Naive thymus-derived CD4-positive, alpha-beta T cell (primary cell): ENCODE measurements at places on chromosomes 7 and 10. TPM values are rescaled to one million over a fixed set of nuclear protein-coding genes. Genes with fewer than 3 reads are reported as not detected.

Gene ELN
- total RNA-seq = 0.66 TPM

Gene CALU
- total RNA-seq = 23.1 TPM

Gene JCAD
- not detected for total RNA-seq

Gene EFCAB10
- not detected in 2 replicates for total RNA-seq

Gene MSMB
- not detected for total RNA-seq

Gene GIMAP4
- 134 TPM for total RNA-seq

Gene STAG3
- total RNA-seq = 9.7 TPM

Gene C10orf105
- total RNA-seq = 0.19 TPM

Gene PTF1A
- total RNA-seq = not detected in 2 replicates

Gene CNOT4
- 38.3 TPM for total RNA-seq

Gene CCDC71L
- total RNA-seq = 14.5 TPM

Gene GPC2
- total RNA-seq = 29.9 TPM

Gene H2BK1
- 6.4 TPM for total RNA-seq

Gene DNAH11
- not detected for total RNA-seq

Gene LRMDA
- 14.9 TPM for total RNA-seq

Gene PANK1
- 5.1 and 5.9 TPM in 2 replicates for total RNA-seq

Gene LIPN
- total RNA-seq = not detected in 2 replicates

Gene DRGX
- not detected for total RNA-seq

Gene NYAP1
- total RNA-seq = 0.44 TPM

Gene RASA4B
- 22.2 TPM for total RNA-seq

Gene BRAT1
- 45.5 TPM for total RNA-seq

Gene NANOS1
- total RNA-seq = 0.10 TPM

Gene CCNJ
- total RNA-seq = 6.7 TPM

Gene TMEM236
- total RNA-seq = 0.12 TPM
